ENCODE measurements at places on chromosomes 11 and 22. TPM values are rescaled to one million over a fixed set of nuclear protein-coding genes. Genes with fewer than 3 reads are reported as not detected.

SPON1 gene
- not detected for total RNA-seq

BBS1 gene
- total RNA-seq, result 6.1 TPM

TLCD5 gene
- 6.1 TPM for total RNA-seq

ENTHD1 gene
- total RNA-seq, result not detected

APOL5 gene
- total RNA-seq, result not detected

OMP gene
- not detected for total RNA-seq

CDC42EP2 gene
- total RNA-seq, result 16.1 TPM

CSF2RB gene
- total RNA-seq, result not detected

OR5A1 gene
- not detected for total RNA-seq

SMTNL1 gene
- not detected for total RNA-seq

RPS6KB2 gene
- total RNA-seq, result 37.3 TPM

MUC5AC gene
- total RNA-seq, result 2.9 TPM

MRPL17 gene
- 79.3 TPM for total RNA-seq

IFITM10 gene
- total RNA-seq, result 1.1 TPM

SCYL1 gene
- total RNA-seq, result 60.2 TPM

NDUFS3 gene
- 140 TPM for total RNA-seq

BEST1 gene
- 5.6 TPM for total RNA-seq

VWCE gene
- 0.28 TPM for total RNA-seq

MRGPRX3 gene
- 0.14 TPM for total RNA-seq

OR4B1 gene
- total RNA-seq, result not detected

LGALS1 gene
- 1,073 TPM for total RNA-seq

ASRGL1 gene
- 9.9 TPM for total RNA-seq

Data from A549 treated with dexamethasone at 1 μM for 4 hours (cell line).